ENCODE measurements at places on chromosomes 16 and 17.

DNA sequence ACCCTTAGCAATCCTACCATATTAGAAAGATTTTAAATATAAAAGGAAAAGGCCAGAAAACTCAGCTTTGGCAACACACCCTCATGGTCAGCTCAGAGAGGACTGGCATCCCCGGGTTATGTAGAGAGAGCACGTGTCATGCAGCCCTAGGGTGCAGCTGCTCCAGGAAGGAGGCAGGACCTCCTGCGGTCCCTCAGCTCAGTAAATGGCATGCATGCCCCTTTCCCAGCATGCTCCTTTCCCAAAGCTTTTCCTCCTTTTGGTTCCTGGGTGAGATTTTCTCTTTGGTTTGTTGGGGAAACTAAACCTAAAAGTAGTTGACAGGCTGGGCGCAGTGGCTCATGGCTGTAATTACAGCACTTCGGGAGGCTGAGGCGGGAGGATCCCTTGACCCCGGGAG, 3.9 kb downstream of the GAN start:
- DNase-seq = no peak

- no peak for DNase-seq
Measured at GRCh38 chr16:51939378-51939871, 607.5 kb downstream of the TOX3 start.

GRCh38 chr17:66580956-66581391, 253.9 kb upstream of the CACNG5 start:
- DNase-seq = no peak

DNA sequence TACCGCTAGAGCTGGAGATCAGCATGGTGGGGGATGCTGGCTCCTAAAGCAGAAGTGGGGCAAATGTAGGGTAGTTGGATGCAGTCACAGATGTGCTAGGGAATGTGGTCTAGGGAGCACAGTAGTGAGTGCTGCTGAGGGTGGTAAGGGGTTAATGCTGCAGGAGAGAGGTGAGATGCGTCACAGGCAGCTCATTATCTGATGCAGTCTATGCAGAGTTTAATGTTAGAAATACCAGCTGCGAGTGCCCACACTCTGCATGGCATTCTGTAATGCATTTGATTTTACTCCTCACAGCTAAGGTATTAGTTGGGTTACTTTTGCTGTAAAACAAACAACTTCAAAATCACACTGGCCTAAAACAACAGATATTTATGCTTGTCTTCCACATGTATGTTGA, 491.3 kb upstream of the HSBP1 start:
- DNase-seq = no peak

DNA sequence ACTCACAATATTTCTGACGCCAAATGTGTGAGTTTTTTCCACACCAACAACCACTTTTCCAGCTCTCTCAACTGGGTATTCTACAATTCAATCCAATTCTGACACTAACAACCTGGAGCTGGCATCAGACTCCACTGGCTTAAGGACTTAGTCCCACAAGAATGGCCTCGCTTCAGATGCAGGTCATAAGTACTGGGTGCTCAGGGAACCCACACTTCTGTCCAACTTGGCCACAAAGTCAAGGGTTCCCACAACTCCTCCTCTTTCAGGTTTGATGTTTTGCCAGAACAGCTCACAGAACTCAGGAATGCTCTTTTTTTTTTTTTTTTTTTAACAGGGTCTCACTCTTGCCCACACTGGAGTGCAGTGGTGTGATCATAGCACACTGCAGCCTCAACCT, 56.1 kb upstream of the TMC5 start:
- no peak for DNase-seq

GRCh38 chr17:78899361-78900260, 3.4 kb downstream of the CEP295NL start:
- DNase-seq = no peak

GRCh38 chr17:75069783-75070182, 18.0 kb upstream of the SLC16A5 start:
- peak; percentile 42 for DNase-seq
